Activated CD4-positive, CD25-positive, alpha-beta regulatory T cell treated with anti-CD3 and anti-CD28 coated beads, Interleukin-2, amount 50 U/mL, for 24 hours (primary cell): ENCODE measurements at places on chromosomes 16 and 17.

DNA sequence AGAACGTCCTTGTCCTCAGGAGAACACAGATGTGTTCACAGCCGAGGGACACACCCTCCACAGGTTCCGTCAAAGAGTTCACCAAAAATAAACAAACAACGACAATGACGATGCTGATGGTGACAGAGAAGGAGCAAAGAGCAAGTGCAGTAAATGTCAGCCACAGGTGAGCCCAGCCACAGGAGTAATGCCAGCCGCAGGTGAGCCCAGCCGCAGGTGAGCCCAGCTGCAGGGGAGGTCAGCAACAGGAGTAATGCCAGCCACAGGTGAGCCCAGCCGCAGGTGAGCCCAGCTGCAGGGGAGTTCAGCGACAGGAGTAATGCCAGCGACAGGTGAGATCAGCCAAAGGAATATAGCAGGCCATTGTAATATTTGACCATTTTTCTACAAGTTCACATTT lies 315.2 kb downstream of the FOXL1 start:
- ATAC-seq, result no peak

- no peak for ATAC-seq
Observed at GRCh38 chr16:28289048-28289447, 3.3 kb upstream of the SBK1 start.

- ATAC-seq, result no peak
Observed at GRCh38 chr16:31461921-31462804, 2.9 kb downstream of the ARMC5 start.

- peak; percentile 90 for ATAC-seq
Observed at GRCh38 chr17:67431249-67432015, 54.4 kb downstream of the PITPNC1 start.

- ATAC-seq, result no peak
Observed at GRCh38 chr17:47983492-47984223, 12.7 kb downstream of the CDK5RAP3 start.

DNA sequence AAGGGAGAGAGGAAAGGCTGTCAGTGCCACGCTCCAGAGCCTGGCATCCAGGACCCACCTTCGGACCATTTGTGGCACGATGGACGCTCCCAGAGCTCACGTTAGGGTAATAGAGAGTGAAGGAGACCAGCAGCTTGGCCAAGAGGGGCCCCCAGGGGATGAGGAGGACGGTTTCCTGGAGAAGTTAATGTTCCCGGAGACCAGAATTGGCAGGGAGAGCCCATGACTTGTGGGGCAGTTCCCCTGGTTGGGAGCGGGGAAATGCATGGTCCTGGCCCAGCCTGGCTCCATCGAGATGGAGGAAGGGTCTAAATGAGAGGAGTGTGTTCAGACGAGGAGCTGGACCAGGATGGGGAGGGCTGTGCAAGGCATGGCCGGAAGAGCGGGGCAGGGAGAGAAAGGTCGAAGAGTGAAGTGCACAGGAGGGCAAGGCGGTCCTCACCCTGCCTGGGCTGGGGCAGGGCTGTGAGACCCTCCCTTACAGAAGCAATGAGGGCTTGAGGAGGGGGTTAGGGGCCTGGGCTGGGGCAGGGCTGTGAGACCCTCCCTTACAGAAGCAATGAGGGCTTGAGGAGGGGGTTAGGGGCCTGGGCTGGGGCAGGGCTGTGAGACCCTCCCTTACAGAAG lies 2.9 kb upstream of the HIC1 start:
- no peak for ATAC-seq

GRCh38 chr17:66518677-66519076 lies 216.3 kb downstream of the PRKCA start:
- no peak for ATAC-seq

- no peak for ATAC-seq
Observed at GRCh38 chr16:64977206-64977920, 144.5 kb downstream of the CDH11 start.

DNA sequence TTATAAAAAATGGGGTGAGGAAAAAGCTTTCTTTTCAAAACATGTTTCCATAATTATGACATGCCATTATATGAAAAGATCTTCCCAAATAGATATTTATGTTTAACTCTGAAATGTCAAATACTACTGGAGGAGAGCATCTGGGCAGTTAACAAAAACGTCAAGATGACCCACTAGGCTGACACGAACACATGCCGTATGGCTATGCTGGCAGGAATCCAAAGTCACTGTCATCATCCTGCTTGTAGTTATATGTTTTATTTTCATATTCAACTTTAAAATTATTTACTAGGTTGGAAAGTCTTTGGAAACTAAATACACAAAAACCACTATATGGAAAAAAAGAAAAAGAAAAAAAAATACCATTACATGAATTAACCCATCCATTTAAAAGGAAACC lies 27.3 kb downstream of the ANKFY1 start:
- no peak for ATAC-seq

DNA sequence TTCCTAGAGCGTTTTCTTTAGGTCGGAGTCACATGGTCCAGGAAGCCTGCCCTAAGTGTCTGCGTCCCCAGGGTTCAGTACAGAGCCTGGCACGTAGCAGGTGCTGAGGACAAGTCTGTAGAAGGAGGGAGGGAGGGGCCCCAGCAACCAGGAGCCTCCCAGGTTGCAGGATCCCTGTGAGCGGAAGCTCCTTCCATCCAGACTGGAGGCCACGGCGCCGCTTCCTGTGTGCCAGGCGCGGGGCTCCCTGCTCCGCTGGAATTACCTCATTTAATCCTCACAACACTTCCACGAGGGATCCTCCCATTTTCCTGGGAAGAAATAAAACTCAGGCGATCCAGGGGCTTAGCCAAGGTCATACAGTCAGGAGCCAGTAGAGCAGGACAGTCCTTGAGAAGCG lies 22.1 kb downstream of the TRARG1 start:
- no peak for ATAC-seq

DNA sequence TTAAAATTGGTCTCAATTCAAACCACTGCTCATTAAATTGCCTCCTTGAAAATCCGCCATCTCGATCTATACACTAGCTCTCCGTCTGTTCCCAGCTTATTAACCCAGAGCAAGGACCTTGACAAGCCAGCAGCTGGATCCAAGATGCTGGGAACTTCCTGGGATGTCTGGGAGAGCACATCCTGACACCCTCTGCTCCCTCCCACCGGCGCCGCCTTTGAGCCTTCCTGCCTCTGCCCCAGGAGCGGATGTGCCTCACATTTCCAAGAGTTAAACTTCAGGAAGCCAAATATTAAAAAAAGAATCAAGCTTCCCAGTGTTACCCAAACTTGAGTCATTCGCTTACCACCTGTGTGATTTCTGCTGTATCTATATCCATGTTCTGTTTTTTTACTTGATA lies 107.9 kb downstream of the HAPSTR1 start:
- ATAC-seq, result no peak

DNA sequence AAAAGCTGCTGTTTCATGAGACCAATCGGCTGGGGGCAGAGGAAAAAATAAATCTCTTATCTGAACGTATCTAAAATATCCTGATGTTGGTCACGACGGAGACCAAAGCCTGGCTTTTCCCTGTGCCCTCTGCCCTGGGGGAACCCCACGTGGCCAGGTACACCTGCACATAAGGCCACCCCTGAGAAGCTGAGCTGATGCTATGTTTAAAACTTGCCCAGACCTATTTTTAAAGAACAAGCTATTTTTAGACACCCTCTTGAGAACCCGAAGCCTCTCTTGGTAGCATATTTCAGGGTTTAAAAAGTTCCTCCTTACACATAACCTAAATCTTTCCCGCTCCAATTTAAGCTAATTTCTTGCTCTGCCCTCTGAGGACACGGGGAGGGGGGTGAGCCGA lies 210.4 kb downstream of the GSG1L start:
- ATAC-seq, result no peak

DNA sequence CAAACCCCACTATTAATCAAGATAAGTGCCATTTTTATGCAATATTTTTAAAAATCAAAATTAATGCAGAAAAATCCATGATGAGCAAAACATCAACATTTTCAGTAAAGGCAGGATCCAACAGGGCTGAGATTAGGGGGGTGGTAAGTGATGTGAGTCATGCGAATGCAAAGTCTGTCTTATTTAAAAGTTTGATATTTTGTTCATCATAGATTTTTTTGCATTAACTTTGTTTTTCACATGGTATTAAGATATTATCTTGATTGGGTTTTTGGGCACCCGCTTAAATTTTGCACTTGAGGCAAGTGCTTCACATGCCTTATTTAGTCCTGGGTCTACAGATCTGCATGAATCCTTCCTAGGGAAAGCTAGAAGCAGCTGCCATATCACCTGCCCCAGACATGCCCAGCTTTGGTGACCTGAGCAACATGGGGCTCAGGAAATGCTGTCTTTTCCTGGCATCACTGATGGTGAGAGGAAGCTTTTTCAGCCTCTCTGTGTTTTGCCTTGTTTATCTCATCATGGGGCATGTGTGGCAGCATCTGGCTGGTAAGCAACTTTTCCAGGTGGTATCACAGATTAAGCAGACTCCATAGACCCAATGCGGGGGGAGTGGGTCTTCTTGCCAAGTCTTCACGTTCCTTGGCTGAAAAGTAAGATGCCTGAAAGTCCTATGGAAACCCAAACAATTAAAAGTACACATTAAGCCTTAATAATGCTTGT lies 57.6 kb upstream of the NFAT5 start:
- ATAC-seq, result no peak

DNA sequence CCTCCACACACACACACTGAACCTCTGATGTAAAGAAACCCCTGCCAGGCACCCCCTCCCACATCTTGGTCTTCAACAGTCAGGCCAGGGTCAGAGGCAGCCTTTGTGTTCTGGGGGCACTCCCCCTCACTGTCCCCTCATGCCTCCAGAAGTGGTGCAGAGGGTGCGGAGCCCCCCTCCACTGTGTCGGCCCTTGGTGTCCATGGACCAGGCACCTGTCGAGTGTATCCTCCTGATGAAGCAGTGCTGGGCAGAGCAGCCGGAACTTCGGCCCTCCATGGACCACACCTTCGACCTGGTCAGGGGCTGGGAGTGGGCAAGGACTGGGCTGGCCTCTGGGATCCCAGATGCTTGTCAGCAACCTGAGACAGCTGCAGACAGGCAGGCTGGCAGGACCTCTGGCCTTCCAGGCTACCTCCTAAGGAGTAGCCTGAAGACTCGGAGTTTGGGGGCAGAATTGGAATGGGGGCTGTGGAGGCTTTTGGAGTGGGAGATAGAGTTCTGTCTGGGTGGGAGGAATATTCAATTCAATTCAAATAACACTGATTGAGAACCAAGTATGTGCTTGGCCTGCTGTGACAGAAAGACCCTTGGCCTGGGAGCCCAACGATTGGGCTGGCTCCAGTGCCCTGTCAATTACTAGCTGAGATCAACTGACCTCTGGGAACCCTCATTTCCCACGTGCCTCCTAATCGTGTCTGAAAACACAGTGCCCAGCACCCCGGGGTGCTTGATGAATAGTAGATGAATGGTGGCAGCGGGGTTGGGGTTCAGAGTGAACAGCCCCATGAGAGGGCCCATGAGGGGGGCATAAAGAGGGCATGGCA lies 11.5 kb downstream of the GUCY2D start:
- no peak for ATAC-seq

DNA sequence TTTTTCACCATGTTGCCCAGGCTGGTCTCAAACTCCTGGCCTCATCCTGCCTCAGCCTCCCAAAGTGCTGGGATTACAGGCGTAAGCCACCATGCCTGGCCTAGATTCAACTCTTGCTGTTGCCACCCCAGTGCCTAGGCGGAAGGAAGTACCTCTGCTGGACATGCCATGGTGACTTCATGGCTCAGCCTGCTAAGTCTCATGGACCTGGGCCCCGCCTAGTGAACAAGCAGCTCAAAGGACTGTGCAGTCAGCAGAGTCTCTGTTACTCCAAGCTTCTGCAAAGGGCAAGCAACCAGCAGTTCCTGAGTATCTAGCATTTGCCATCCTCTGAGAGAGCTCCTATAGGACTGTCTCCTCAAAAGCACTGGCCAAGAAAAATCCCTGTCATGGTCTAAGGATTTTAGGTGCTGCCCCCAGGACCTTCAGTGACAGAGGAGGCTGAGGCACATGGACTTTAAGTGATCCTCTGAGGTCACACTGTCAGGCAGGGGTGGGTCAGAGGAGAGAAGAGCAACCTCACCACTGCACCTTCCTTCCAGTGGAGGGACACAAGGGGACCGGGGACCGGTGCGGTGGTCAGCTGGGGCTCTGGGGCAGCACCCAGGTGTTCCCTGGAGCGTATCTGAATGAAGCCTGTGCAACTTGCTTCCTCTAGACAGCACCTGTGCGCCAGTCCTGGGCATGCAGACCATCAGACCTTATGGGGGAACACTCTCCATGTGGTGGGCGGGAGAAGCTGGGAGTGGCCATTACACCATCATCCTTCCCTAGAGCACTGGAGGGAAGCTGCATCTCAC lies 71.3 kb downstream of the IL21R start:
- ATAC-seq, result no peak

DNA sequence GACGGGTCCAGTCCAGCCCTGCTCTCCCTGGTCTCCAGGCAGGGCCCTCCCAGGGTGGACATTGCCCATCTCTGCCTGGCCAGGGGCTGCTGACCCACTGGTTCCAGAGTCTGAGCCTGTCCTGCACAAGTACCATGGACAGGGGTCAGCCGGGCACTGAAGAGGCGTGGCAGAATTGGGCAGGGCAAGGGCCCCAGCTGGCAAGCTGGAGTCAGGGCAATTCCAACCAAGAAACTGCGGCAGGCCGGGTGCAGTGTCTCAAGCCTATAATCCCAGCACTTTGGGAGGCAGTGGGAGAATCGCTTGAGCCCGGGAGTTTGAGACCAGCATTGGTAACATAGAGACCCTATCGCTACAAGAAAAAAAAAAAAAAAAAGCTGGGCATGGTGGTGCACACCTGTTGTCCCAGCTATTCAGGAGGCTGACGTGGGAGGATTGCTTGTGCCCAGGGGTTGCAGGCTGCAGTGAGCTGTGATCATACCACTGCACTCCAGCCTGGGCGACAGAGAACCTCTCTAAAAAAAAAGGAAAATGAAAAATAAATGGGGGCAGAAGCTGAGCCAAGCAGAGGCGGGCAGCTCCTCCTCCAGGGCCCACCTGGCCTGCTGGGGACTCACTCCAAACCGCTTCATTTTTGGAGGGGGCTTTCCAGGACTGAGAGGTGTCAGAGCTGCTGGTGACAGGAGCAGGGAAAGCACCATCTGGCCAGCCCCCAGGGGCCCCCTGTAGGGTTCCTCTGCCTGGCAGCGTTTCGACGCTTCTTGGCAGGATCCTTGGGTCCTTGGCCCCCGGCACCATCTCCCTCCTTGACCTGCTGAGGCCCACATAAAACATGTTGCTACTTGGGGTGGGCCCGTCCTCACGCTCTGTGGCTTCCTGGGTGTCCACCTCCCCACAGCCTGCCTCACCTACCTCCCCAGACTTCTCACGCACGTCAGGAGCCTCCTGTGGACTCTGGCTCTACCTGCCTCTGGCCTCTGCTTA lies 2.9 kb upstream of the MAFG start:
- ATAC-seq, result no peak
